ENCODE measurements at places on chromosomes 12 and 14.

DNA sequence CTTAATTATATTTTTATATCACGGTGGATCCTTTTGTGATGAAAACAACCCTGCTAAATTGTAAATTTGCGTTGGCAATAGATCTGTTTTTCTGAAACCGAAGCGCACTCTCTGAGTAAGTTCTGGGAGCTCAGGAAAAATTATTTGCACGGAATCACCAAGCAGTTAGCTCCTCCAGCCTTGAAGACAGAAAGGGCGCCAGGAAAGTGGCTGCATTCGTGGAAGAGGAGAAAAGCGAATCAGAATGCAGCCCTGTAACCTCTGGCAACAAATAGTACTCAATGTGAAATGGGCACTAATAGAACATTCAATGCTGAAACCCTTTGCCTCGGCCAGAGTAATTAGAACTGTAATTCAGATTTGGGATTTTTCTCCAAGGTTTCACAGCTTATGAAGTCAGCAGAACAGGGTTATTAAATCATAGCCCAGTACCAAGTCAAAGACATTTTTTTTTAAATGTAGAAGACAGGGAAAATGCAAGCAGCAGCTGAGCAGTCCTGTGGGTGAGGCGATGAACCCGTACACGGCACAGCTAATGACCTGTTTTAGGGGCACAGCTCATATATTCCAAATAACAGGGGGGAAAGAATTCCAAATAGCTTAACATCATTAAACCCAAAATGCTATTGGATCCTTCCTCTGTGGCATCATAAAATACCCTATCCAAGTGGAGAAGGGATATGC lies 251.4 kb downstream of the EGLN3 start:
- DNase-seq: no peak

DNA sequence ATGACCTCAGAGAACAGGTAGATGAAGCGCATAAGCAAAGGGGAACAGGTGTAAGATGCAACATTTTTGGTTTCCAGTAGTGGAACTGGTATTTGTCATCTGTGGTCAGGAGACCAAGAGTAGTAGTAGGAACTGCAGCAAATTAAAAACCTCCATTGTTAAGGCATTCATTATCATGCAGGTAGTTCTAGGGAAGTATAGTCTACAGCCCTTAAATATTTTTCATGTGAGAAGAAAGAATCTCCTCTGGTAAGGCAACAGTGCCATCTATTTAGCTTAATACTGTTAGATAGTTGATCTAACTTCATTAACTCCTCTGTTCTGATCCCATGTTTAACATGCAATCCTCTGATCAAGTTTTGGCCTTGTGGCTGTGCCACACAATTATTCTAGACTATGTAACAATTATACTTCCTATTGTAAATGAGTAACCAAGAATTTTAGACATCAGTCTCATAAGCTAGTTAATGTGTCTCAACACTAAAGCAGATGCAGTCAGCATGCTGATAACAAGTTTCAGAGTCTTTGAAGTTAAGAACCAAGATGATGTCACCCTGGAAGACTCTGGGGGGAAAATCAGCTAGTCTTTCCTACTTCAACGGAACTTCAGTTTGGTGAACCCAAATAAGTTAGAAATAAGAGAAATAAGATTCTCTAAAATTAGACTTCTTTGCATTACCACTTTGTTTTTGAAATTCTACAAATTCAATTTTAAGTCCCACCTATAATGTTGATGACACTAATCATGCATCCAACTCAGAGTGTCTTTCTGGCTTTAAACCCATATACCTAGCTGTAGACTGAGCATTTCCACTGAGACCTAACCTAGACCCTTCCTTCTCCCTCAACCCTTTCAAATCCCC lies 70.9 kb downstream of the STXBP6 start:
- no peak for DNase-seq

- no peak for DNase-seq
Measured at GRCh38 chr12:5588176-5588575, 156.3 kb downstream of the NTF3 start.

DNA sequence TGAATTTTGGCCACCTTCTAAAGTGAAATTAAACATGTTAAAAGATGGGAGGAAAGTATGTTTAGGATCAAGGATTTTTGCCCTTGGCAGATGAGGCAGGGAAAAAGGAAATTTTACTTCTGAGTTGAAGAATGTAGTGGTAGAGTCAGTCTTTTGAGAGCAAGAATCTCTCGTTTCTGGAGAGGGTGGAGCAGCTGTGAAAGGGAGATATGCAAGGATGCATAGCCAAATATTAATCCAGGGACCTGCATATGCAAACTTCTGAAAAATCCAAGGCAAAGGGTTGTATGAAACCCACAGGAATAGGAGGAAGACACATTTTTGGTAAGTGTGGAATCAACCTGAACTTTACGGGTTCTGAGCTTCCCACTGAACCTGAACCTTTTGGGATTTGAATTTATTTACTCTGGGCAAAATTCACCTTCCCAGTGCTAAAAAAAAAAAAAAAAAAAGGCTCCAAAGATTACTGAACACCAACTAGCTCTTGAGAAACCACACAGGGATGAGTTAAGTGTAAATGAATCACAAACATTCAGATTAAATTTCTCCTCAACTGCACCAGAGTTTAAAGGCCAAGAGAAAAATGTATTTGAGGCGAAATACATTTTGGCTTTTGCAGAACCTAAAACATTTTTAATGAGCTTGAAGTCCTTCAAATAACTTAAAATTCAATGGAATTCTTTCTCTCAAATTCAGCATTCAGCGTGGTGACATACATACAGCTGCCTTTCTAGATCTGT lies 187.1 kb upstream of the CDKN3 start:
- DNase-seq: no peak
